ENCODE measurements at places on chromosomes 12 and 14. TPM values are rescaled to one million over a fixed set of nuclear protein-coding genes. Genes with fewer than 3 reads are reported as not detected.

Gene EML5
- 0.35 TPM for polyA plus RNA-seq

Gene MGP
- polyA plus RNA-seq: 422 TPM

Gene PRR13
- 173 TPM for polyA plus RNA-seq

Gene NELL2
- polyA plus RNA-seq: 21.7 TPM

Gene EMP1
- 612 TPM for polyA plus RNA-seq

Gene CD27
- 0.82 TPM for polyA plus RNA-seq

Gene KLRC2
- not detected for polyA plus RNA-seq

Gene CD163
- polyA plus RNA-seq: 28.0 TPM

Gene RNF212B
- 0.22 TPM for polyA plus RNA-seq

Gene CELA1
- not detected for polyA plus RNA-seq
